ENCODE measurements at places on chromosomes 16 and 17. TPM values are rescaled to one million over a fixed set of nuclear protein-coding genes. Genes with fewer than 3 reads are reported as not detected.

DNA sequence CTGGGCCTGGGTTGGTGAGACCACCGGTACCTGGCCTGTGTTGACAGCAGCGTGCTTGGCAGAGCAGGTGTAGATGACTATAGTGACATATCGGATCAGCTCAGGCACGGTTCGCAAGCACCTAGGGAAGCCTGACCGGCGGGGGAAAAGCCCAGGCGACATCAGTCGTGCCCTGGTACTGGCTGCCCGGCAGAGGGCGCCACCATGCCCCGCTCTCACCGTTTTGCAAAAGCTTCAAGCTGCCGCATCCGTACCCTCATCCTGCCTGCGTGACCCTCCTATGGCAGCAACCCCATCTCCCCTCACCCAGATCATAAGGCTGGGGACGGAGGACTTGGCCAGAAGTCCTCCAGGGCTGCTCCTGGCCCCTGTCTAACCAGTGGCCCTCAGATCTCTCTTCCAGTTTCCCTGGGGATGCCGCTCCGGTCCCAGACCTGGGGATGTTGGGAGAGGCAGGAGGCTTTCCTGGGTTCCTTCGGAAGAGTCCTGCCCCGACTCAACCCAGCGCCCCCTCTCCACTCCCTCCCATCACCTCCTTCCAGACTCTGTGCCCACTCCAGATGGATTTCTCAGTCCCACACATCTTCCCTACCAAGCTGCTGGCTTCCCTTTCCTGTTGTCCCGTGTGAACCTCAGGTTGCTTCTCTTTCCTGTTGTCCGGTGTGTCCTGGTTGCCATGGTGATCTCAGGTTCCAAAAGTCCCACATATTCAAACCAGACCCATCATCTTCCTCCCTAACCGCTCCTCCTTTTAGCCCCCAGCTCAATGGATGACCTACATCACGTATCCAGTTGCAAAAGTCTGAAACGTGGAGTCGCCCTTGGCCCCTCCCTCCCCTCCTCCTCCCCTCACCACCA, 13.7 kb downstream of the ALOX12B start:
- H3K4me1 ChIP-seq, result no peaks in the 10 kb centered on the region
- H3K36me3 ChIP-seq, result no peaks in the 10 kb centered on the region
- peaks cover 34% of the 10 kb centered on the region for H3K27me3 ChIP-seq
- no peak overlapping the region for H3K4me3 ChIP-seq

DNA sequence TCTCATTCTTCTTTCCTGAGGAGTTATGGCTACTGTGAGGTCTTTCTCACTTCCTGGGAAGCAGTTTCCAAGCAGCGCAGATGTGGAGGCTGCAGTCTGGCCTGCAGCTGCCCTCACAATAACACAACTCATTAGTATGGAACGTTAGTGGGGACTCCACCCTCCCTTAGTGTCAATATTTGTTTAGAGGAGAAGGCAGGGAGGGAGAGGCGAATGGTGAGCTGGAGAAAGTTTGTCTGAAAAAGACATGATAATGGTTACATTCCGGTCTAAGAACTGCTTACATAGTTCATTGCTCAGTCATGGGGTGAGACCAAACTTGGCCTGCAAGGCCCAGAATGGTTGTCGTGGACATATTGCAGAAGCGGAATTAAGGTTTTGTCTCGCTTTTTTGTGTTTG, 170.2 kb downstream of the HS3ST3B1 start:
- no peaks in the 10 kb centered on the region for H3K4me1 ChIP-seq
- H3K4me3 ChIP-seq, result no peak overlapping the region
- no peaks in the 10 kb centered on the region for H3K27me3 ChIP-seq

GRCh38 chr17:8473451-8474192, 37.9 kb downstream of the NDEL1 start:
- H3K4me1 ChIP-seq, result no peaks in the 10 kb centered on the region
- no peaks in the 10 kb centered on the region for H3K27me3 ChIP-seq
- H3K27ac ChIP-seq, result no peak overlapping the region

DNA sequence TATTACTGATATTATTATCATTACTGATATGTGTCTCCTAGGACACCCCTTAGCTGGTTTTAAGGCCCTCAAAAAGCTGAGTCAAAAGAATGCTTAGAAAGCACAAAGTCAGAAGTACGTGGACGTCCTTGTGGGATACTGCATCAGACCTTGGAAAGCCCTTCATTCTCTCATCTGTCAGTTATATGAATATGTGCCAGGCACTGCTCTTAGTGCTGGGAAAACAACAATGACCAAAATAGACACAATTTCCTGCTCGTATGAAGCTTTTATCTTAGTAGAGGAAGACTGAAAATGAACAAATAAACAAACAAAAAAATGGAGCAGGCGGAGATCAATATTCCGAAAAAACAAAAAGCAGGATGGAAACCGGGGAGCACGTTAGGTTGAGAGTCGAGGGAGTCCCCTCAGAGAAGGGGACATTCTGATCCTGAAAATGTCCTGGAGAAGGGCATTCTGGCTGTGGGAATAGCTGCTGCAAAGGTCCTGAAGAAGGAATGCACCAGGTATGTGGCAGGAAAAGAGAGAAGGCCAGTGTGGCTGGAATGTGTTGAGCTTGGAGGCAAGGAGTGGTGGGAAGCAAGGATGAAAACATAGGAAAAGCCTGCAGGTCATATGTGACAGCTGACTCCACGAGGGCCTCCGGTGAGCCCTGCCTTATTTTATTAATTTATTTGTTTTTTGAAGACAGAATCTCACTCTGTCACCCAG, 15.5 kb upstream of the TMEM94 start:
- no peaks in the 10 kb centered on the region for H3K36me3 ChIP-seq
- no peaks in the 10 kb centered on the region for H3K27me3 ChIP-seq
- DNase-seq, result peak; percentile 37
- H3K4me1 ChIP-seq, result no peaks in the 10 kb centered on the region
- H3K4me3 ChIP-seq, result no peak overlapping the region

The C17orf67 gene
- total RNA-seq, result 2.0 TPM

The CLEC10A gene
- 16.1 TPM for total RNA-seq

DNA sequence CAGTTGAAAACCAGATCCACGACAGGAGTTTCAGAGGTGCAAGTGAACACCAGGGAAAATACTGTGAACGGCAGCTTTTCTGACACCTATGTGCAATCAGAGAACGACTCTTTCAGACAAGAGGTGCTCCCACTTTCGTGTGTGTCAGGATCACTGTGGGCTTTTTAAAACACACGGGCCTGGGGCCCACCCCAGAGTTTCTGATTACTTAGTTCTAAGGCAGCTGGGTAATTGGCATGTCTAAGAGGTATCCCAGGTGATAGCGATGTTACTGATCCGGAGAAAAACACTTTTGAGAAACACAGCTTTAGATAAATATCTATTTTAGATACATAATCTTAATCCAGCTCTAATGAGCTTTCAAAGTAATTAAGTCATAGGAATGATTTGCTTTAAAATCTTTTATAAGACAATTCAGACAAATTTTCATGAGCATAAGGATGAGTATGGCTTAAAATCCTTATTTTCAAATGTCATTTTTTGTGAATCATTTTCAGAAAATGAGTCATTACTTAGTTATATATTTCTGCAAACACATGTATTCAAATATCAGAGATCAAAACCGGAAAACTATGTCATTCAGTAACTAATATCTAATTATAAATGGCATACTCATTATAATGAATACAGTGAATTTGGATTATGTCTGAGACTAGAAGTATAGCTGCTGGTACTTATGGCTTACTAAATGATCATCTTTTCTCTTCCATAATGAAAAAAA, 217.9 kb upstream of the PSMD7 start:
- no peaks in the 10 kb centered on the region for H3K4me1 ChIP-seq
- H3K27ac ChIP-seq, result no peak overlapping the region
- no peak for DNase-seq
- no peaks in the 10 kb centered on the region for H3K27me3 ChIP-seq
- no peak overlapping the region for H3K4me3 ChIP-seq

All from kidney (tissue), 22 donors.